ENCODE measurements at places on chromosomes 6 and 20.
A peak's percentile ranks its signal among the peaks of the same experiment; 100 is the strongest.

- no peak for DNase-seq
These were observed 141.5 kb downstream of the LY86 start for GRCh38 chr6:6729971-6730370.

DNA sequence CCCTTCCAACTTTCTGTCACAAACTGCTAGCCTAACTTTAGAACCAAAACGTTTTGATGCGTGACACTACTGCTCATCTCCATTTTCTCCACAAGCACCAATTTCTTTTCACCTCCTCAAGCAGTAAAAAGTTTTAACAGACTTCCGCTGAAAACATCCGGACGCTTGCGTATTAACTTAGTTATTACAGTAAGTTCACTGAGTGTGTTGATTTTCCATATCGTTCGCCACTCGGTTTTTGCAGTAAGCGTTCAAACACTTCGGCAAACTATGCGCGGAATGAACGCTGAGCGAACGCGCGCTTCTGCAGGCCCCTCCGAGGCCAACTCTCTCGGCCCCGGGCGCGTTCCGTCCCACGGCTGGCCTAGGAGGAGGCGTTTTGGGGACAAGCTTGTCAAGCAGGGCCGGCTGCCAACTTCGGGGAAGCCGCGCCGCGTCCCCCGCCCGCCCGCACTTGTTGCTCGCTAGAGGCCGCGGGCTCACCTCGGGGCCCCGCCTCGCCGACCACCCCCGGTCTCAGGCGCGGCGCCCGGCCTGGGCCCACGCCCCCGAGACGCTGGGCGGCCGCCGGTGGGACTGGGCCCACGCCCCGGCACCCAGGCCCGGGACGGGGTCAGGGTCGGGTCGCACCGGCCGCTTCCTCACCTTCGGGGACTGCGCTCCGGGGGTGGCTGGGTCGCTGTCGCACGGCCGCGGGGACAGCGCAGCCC, 945 bp downstream of the PHF10 start:
- DNase-seq: peak; percentile 74

DNA sequence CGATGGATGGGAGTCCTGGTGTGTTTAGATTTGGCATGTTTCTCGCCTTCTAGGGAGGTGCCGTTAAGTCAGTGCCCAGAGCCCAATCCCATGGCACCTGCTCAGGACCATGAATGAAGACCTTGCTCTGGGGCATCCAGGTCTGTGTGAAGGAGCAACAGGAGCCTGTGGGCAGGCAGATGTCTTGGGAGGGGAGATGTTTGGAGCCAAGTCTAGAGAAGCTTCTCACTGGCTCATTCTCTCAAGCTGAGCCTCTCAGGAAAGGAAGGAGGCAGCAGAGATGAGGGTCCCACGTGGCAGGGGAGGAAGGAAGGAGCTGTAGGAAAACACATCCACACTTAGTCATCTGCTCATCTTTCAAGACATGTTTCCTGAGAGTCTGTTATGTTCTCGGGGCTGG, 9.5 kb upstream of the SIRPB1 start:
- DNase-seq: no peak

GRCh38 chr20:62647521-62648317, 5.4 kb downstream of the SLCO4A1 start:
- no peak for DNase-seq

- DNase-seq: no peak
These were observed 205.6 kb upstream of the GGTLC1 start for GRCh38 chr20:24194143-24194542.

DNA sequence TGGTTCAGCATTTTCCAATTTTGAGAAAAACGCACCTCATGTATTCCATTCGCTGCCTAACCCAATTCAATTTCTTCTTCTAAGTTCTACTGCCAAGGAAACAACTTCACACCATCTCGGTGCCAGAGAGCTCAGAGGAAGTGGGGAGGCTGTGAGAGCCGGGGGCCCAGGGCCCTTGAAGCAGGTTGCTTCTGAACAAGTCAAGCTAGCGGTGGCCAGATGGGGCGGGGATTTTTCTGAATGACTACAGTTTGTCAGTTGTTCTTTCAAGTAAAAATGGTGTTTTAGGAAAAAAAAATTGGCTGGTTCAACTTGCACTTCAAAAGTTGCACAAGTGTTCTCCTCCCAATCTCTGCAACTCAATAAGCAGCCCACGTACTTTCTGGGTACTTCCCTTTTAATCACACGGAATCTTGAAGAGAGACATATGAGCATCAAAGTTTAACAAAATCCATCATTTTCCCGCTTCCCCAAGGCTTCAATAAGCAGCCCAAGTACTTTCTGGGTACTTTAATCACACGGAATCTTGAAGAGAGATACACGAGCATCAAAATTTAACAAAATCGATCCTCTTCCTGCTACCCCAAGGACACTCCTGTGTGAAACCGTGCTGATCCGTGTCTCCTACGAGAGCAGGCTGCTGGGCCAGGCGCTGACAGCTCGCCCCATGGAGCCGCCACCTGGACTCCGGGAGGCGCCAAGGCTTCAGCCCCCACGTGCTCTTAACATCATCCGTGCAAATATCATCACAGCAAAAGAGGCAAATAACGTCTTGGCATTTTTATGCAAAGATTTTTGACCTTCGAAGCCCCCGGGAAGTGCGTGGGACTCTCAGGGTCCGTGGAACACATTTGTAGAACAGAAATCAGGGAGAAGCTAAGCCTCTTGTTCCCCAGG, 186.7 kb upstream of the PDE10A start:
- no peak for DNase-seq
